ENCODE measurements at places on chromosomes 7 and 10.

DNA sequence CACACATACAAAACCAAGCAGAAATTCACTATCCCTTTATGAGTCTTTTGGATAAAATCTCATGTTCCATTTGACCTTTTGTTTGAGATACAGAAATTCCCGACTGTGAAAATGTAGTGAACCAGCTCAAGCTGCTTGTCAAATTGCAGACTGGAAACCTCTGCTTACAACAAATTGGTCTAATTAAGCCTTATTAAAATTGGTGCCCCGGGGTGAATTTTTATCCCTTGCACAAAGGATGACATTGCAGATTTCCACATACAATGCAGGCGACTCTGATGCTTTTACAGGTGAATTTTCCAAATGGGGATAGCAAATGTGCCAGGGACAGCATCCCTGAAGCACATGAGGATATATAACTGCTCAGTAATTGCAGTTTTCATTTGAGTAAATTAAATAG is 257.3 kb downstream of the BMPER start:
- no peak for DNase-seq

- DNase-seq, result no peak
These were observed 6.6 kb downstream of the CCDC126 start for GRCh38 chr7:23603632-23604295.

- DNase-seq, result no peak
These were observed 3.5 kb downstream of the ELMO1 start for GRCh38 chr7:37445064-37445723.

DNA sequence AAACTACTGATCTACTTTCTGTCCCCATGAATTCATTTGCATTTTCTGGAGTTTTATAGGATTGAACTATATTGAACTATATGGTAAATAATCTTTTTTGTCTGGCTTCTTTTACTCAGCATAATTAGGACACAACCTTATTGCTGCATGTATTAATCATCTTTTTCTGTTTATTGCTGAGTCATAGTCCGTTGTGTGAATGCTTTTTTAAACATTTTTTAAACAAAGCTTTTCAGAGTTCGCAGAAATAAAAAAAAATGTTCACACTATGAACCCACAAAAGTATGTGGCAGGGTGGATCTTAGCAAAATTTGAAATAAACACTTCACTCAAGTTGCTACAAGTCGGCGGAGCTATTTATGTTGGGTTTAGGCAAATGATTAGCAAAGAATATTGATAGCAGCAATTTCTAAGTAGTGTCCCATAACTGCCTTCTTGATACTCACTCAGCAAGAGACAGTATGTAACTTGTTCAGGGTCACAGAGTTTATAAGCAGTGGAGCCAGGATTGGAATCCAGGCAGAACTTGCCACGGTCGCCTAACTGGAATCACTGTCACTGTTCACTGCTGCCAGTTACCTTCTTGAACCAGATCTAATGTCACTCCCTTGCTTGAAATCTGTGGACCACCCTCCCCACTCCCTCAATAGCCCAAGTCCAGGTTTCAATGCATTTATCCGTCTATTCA is 5.6 kb downstream of the CH25H start:
- no peak for DNase-seq

- no peak for DNase-seq
These were observed 21.3 kb downstream of the TBC1D12 start for GRCh38 chr10:94423627-94424026.

- DNase-seq, result no peak
These were observed 84.6 kb upstream of the FAM3C start for GRCh38 chr7:121480566-121481335.

- DNase-seq, result no peak
These were observed 81.9 kb upstream of the CALN1 start for GRCh38 chr7:72493850-72494661.

- peak; percentile 60 for DNase-seq
These were observed 122.8 kb downstream of the UBE2H start for GRCh38 chr7:129829737-129830631.

GRCh38 chr7:101240226-101241014 is 2.8 kb upstream of the CLDN15 start:
- no peak for DNase-seq

- DNase-seq, result no peak
These were observed 266.4 kb upstream of the FZD8 start for GRCh38 chr10:35908451-35908850.

DNA sequence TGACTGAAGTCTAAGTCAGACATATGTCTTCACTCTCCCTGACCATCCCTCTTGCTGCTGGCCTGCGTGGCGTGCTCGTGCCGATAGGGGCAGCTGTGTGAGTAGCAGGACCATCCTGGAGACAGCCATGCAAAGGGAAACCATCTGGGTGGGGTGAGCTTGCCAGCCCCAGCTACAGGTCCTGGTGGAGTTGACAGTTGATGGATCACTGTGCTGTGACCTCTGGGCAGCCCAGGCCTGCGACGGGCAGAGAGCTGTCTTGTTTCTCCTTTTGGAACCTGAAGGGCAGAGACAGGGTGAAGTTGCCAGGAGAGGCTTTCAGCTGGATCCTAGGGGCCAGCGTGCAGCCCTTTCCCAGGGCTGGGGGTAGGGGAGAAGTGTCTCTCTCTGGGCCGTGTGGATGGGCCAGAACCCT is 44.7 kb downstream of the GRK5 start:
- DNase-seq, result no peak

- no peak for DNase-seq
These were observed 243.2 kb upstream of the TMEM229A start for GRCh38 chr7:124276005-124276622.

DNA sequence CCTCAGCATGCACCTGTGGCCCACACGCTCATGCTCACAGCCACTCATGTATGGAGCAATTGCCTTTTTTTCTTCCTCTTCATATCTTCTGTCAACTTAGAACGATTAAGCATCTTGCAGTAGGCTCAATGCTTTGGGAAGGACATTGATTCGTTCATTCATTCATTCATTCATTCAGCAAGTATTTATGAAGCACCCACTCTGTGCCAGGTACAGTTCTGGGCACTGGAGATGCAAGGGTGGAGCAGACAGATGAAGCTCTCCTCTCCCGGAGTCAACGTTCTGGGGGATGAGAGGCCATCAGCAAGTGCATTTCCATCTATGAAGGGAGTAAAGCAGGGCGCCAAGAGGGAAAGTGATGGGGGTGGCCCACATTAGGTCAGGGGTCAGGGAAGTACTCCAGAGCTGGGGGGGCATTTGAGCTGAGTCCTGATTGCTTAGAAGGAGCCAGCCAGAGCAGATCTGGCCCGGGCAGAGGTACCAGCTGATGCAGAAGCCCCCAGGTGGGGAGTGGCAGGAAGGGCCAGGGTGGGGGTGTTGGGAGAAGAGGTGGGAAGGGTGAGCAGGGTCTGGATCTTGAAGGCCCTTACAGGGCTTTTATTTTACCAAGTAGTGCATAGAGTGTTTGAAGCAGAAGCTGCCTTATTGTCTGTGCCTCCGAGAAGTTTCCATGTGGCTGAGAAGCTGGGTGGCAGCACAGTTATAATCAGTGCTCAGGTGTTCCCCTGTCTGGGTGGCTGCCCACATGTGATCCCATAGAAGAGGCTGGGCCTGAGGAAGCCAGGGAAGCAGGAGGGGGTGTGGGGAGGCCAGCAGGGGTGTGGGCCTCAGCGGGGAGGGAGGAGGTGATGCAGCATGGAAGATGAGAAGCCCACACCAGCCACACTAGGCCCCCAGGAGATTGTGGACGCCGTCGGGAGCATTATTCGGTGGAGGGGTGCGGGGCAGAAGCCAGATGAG is 36.2 kb downstream of the CHST3 start:
- DNase-seq, result no peak

DNA sequence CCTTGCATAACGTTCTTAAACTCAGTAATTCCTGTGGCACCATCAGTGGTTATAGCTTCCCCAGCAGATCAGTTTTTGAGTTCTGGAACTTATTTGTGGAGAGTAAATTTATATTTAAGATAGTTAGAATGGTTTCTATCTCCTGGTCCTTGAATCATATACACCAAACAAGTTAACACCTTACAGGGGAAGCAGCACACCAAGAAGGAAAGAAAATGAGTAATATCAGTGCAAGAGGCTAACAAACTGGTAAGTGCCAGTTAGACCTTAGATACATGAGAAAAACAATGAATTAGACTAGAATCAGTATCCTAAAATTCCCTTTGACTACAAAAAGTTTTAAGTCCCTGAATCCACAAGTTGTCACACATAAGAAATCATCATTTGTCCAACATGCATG is 54.2 kb downstream of the ABI1 start:
- no peak for DNase-seq
